Endothelial cell of umbilical vein (primary cell): ENCODE measurements at places on chromosomes 6 and 20. TPM values are rescaled to one million over a fixed set of nuclear protein-coding genes. Genes with fewer than 3 reads are reported as not detected.

Gene ANKRD66
- not detected in 2 replicates for total RNA-seq

Gene ELOVL4
- total RNA-seq, result 3.3 and 4.1 TPM in 2 replicates

Gene TPD52L2
- 114 and 123 TPM in 2 replicates for total RNA-seq

Gene MTHFD1L
- 120 and 121 TPM in 2 replicates for total RNA-seq

Gene SOX4
- total RNA-seq, result 121 and 127 TPM in 2 replicates

Gene FNDC1
- total RNA-seq, result 0.04 TPM in 1 of 2 replicates, not detected in the other

Gene SOBP
- total RNA-seq, result 6.1 and 6.6 TPM in 2 replicates

Gene ABCC10
- total RNA-seq, result 34.8 and 37.9 TPM in 2 replicates

DNA sequence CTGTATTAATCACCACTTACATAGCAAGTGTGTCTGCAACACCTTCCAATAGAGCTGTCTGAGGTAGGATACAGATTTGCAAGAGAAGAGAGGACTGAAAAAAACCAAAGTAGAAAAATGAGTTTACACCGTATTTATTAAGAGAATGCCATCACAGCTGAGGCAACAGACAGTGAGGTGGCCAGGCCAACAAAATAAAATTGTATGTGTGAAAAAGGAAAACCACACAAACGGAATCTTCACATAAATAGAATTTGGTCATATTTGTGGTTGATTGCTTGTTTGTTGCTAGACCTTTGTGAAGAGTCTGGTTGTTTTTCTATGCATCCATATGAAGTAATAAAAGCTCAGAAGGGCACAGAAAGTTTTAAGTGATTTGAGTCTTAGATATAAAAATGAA is 157.8 kb upstream of the TSHZ2 start:
- H3K4me3 ChIP-seq, result no peak overlapping the region
- DNase-seq, result no peak
- no peaks in the 10 kb centered on the region for H3K36me3 ChIP-seq
- no peak overlapping the region for H3K27ac ChIP-seq
- H3K27me3 ChIP-seq, result no peaks in the 10 kb centered on the region
- no peaks in the 10 kb centered on the region for H3K4me1 ChIP-seq

GRCh38 chr20:1663917-1664316 is 6.3 kb upstream of the SIRPG start:
- H3K4me1 ChIP-seq, result no peaks in the 10 kb centered on the region
- no peak for DNase-seq
- peaks cover 3% of the 10 kb centered on the region for H3K27me3 ChIP-seq

GRCh38 chr6:142647449-142648035 is 297.4 kb downstream of the HIVEP2 start:
- no peaks in the 10 kb centered on the region for H3K36me3 ChIP-seq
- peaks cover 15% of the 10 kb centered on the region for H3K27me3 ChIP-seq
- DNase-seq, result no peak

DNA sequence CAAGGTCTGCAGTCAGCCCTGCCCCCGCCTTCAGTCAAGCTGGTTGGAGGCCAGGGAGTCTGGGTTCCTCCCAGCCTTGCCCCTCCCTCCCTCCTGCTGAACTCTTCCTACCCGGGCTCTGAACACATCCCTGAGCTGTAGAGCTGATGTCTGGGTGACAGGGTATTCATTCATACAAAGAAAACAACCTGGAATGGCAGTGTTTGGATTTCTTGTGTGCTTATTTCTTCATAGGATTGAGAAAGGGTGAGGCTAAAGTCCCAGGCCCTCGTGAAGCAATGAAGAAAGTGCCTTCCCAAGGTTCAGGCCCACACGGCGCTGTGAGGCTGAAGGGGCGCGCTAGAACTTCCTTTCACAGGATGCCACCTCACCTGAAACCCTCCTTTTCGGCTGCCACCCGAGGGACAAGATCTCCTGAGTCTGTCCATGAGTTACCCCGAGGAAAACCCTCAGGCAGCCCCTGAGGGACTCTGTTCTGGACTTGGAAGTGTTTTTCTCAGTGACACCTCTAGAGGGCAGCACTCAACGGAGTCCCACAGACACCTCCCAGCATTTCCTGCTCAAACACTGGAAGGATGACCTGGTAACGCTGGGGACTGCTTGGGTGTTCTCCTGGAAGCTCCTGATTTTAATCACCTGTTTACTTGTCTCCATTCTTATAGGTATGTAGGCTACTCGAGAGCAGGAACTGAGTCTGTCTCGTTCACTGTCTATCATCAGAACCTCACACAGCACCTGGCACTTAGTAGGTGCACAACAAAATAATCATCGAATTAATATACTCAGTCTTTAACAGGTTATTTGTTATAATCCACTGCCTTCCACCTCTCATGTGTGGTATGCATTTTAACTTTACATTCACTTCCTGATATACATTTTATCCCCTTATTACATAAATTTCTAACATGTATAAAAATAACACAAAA is 11.8 kb upstream of the GSTA1 start:
- H3K4me1 ChIP-seq, result no peaks in the 10 kb centered on the region
- no peaks in the 10 kb centered on the region for H3K36me3 ChIP-seq
- peaks cover 8% of the 10 kb centered on the region for H3K27me3 ChIP-seq
- peak; percentile 14 for DNase-seq
- no peak overlapping the region for H3K27ac ChIP-seq
- H3K4me3 ChIP-seq, result no peak overlapping the region

- H3K27ac ChIP-seq, result no peak overlapping the region
- H3K36me3 ChIP-seq, result no peaks in the 10 kb centered on the region
- no peaks in the 10 kb centered on the region for H3K27me3 ChIP-seq
- DNase-seq, result no peak
- H3K4me3 ChIP-seq, result no peak overlapping the region
- no peaks in the 10 kb centered on the region for H3K4me1 ChIP-seq
These were observed 60.3 kb downstream of the TSHZ2 start for GRCh38 chr20:53032478-53032932.

DNA sequence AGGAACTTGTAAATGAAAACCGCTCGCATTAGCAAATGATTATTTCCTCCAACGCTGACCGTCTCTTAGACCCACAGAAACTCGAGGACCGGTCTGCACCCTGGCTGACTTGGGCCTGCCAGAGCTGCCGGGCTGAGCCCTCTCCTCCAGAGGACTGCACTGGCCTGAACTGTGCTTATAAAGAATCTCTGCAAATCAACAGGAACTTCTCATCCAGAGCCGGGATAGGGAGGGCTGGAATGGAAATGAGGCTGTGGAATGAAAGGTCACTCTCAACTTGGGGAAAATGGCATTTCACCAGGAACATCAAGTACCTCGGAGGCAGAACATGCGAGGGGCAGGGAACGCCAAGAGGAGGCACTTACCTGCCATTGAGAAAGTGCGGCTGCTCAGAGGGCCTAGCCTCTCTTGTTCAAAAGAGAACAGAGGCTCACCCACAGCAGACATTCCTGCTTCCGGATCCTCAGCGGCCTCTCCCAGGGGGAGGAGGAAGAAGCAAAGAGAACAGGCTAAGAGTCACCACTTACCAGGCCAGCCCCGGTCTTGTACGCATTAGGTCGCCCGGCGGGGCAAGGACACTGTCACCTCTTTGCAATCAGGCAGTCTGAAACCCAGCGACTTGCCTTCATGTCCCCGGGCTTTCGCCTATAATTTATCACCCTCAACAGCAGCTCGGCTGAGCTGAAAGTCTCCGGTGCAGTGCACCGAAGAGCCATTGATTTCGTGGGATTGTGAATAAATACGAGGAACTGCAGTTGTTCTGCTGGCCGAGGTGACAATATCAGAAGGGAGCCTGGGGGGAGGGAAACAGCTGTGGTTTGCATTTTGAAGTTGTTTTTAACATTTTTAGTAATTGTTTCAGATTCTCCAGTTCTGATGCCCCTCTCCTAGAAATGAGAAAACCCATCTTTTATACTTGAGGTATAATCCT is 37.6 kb downstream of the ZMYND8 start:
- no peak overlapping the region for H3K4me3 ChIP-seq
- DNase-seq, result peak; percentile 79
- peaks cover 67% of the 10 kb centered on the region for H3K4me1 ChIP-seq
- H3K27me3 ChIP-seq, result no peaks in the 10 kb centered on the region
- H3K27ac ChIP-seq, result peak overlapping the region; percentile 86
- H3K36me3 ChIP-seq, result no peaks in the 10 kb centered on the region

DNA sequence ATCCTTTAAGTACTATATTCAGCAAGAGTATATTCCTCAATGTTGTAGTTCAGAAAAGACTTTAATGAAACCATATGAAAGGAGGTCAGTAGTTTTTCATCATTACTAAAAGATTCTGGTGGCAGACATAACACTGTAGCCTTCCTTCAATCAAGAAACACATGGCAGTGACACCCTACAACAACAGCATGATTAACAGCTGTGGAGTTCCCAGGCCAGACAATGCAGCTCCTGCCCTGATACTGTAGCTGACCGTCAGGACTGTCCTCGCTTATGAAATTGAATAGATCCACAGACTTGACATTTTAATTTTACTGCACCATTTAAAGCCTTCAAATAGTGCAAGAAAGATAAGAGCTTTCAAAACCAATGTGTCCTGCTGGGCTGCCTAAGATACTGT is 43.6 kb downstream of the USP45 start:
- no peaks in the 10 kb centered on the region for H3K27me3 ChIP-seq
- no peak overlapping the region for H3K27ac ChIP-seq
- DNase-seq, result no peak

GRCh38 chr20:33438481-33438880 is 5.1 kb downstream of the SNTA1 start:
- no peaks in the 10 kb centered on the region for H3K36me3 ChIP-seq
- no peak for DNase-seq
- H3K4me1 ChIP-seq, result peaks cover 3% of the 10 kb centered on the region
- no peak overlapping the region for H3K4me3 ChIP-seq

GRCh38 chr6:17901493-17901892 is 85.9 kb downstream of the KIF13A start:
- H3K4me1 ChIP-seq, result peaks cover 2% of the 10 kb centered on the region
- H3K4me3 ChIP-seq, result no peak overlapping the region
- H3K27ac ChIP-seq, result no peak overlapping the region
- no peak for DNase-seq
- H3K36me3 ChIP-seq, result no peaks in the 10 kb centered on the region

GRCh38 chr20:24049081-24049480 is 60.5 kb upstream of the GGTLC1 start:
- no peaks in the 10 kb centered on the region for H3K4me1 ChIP-seq
- no peak overlapping the region for H3K4me3 ChIP-seq
- H3K27me3 ChIP-seq, result no peaks in the 10 kb centered on the region
- DNase-seq, result no peak
- H3K27ac ChIP-seq, result no peak overlapping the region

- peak; percentile 12 for DNase-seq
- no peak overlapping the region for H3K27ac ChIP-seq
- no peaks in the 10 kb centered on the region for H3K36me3 ChIP-seq
- no peak overlapping the region for H3K4me3 ChIP-seq
- no peaks in the 10 kb centered on the region for H3K4me1 ChIP-seq
These were observed 9.6 kb downstream of the AHCY start for GRCh38 chr20:34293589-34293988.

- H3K4me3 ChIP-seq, result no peak overlapping the region
- no peak for DNase-seq
- H3K4me1 ChIP-seq, result no peaks in the 10 kb centered on the region
- H3K27me3 ChIP-seq, result no peaks in the 10 kb centered on the region
These were observed 680.9 kb downstream of the MAFB start for GRCh38 chr20:40008177-40008576.

DNA sequence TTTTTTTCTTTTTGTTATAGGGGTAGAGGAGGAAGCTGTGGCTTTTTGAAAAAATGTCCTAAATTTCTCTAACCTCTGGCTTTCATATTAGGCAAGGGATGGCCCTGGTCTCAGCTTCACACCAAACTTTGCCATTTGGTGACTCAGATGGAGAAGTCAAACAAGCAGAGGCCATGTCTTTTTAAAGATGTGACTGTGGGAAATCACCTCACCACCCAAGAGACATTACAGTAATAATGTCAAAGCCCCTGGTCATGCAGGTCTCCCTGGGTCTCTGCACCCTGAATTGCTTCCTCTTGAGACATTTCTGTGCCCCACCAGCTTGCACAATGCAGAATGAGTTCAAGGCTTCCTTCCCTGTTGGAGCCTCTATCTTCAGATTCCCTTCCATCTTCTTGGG is 39.5 kb upstream of the ADGRF5 start:
- no peaks in the 10 kb centered on the region for H3K36me3 ChIP-seq
- peaks cover 5% of the 10 kb centered on the region for H3K27me3 ChIP-seq
- no peaks in the 10 kb centered on the region for H3K4me1 ChIP-seq
- H3K4me3 ChIP-seq, result no peak overlapping the region
- no peak overlapping the region for H3K27ac ChIP-seq
- DNase-seq, result no peak

DNA sequence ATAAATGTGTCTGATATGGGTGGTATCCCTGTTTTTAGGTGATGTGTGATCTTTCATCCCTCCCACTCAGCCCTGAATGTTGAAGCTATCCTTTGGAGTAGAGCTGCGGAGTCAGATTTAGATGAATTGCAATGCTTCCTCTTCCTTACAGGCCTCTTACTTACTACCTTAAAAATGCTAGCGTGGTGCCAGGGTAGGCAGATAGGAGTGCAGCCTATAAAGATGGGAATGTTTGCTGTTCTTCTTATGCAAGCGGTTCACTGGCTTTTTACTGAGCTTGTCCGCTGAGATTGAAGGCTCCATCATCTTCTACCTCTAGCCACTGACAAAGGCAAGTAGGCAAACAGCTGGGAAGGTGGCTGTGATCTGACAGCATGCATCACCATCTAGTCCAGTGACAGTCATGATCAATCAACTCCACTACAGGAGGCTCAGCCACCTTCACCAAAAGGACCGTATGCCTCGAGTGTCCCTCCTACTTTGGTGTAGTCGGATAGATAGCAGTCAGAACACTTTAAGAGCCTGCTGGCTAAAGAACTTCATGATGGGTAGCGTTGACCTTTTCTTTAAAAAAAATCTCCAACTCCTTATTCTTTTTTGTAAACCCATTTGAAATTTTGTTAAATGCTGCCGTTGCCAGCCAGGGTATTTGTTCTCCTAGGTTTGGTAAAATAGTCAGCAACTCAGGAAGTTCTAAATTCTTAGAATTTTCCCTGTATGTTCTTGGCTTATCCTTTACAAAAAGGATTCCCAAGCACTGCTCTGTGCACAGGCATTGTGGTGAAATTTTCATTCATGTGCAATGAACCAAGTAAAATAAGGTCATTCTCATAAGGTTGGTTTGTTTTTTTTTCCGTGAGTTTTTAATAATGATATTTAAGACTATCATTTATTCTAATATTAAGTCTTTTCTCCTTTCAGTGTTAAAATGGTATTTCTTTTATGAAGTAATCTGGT is 169.6 kb downstream of the MTHFD1L start:
- no peak for DNase-seq
- H3K36me3 ChIP-seq, result peaks cover 6% of the 10 kb centered on the region
- H3K27me3 ChIP-seq, result no peaks in the 10 kb centered on the region
- H3K4me1 ChIP-seq, result peaks cover 37% of the 10 kb centered on the region

DNA sequence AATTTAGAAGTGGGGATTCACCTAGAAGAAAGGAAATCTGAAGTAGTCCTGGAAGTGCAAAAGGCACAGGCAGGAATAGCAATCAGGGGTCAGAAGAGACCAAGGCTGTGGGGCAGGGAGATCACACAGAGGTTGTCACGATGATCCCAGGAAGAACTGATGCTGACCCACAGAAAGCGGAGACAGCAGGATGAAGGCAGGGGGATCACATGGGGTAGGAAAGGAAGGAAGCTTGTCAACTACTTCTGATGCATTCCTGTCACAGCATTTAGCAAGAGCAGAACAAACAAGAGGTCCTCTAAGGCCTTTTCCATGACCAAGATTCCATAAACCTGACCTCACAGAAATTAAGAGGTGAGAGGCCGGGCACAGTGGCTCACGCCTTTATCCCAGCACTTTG is 79.1 kb downstream of the SLC23A2 start:
- no peak overlapping the region for H3K4me3 ChIP-seq
- H3K36me3 ChIP-seq, result no peaks in the 10 kb centered on the region
- DNase-seq, result no peak
- H3K27me3 ChIP-seq, result no peaks in the 10 kb centered on the region
